ENCODE measurements at places on chromosomes 1 and 21. TPM values are rescaled to one million over a fixed set of nuclear protein-coding genes. Genes with fewer than 3 reads are reported as not detected.

DNA sequence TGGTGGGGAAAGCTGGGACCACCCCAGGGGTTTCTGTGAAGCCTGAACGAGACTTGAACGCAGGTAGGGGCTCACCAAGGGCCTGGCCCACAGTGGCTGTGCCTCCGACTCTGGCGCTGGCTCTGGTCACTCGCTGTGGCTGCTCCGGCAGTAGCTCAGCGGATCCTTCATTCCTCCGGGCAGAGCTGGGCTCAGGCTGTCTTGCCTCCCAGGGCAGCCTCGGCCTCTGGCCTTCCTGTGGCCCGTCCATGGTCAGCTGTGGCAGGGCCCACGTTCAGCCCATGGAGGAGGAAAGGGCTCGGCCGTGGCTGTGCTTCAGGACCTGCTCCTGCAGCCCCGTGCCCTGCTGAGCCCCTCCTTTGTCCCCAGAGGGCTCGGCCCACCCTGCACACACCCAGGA lies 162.9 kb upstream of the C1orf174 start:
- no peak for DNase-seq

DNA sequence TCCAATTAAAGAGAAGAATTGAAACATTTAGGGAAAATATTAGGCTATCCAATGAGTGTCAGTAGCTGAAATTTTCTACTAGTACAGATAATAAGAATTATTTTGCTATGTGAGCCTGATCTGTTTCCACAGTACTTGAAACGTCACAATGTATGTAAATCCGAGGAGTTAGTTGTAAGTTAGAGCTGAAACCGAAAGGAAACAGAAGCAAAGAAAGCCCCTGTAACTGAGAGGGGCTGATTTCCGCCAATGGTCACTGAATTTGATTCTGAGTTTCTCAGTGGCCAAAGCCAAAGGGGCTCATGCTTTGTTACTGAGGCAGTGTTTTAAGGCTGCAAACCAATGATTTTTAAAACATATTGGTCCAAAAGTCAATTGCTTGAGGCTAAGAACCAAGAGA lies 168.3 kb upstream of the DUSP10 start:
- DNase-seq = no peak

DNA sequence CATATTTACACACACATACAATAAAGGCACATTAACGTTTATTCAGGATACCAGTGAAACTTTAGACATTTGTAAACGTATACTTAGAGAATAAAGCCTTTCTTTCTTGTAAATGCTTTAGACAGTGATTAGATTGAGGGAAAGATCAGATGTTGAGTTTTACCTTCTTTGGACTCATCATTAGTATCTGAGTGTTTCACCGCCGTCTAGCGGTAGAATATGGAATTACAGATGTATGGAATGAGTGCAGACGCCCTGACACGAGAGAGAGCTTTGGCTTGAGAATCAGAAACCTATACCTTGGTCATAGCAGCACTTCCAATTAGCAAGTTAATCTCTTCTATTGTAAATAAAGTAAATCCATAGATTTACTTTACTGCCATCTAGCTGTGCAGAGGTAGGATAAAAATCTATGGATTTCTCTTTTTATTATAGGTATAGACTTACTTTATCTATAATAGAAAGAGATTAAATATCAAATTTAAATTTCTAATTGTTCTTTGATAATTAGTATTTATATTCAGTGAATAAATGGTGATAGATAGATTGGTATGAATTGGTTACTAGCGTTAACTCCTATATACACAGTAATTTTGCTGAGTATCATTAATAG lies 12.6 kb downstream of the FLG2 start:
- peak; percentile 23 for DNase-seq

DNA sequence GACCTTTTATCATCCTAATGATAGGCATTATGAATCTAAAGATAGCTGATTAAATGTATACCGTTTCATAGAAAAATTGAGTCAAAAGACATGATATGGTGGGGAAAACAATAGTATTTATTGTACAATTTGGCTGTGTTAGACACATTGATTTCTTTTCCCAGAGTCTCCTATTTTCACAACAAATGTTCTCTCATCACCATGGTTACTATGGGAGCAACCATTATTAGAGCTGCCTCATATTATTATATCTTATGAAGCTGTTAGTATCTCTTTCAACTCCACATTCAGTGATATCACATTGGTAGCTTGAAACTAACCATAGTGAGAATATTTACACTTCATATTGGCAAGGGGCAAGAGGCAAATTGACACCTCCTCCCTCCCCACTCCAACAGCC lies 10.7 kb upstream of the CTH start:
- DNase-seq = no peak

GRCh38 chr1:82718719-82719419 lies 918.1 kb downstream of the ADGRL2 start:
- DNase-seq = no peak

DNA sequence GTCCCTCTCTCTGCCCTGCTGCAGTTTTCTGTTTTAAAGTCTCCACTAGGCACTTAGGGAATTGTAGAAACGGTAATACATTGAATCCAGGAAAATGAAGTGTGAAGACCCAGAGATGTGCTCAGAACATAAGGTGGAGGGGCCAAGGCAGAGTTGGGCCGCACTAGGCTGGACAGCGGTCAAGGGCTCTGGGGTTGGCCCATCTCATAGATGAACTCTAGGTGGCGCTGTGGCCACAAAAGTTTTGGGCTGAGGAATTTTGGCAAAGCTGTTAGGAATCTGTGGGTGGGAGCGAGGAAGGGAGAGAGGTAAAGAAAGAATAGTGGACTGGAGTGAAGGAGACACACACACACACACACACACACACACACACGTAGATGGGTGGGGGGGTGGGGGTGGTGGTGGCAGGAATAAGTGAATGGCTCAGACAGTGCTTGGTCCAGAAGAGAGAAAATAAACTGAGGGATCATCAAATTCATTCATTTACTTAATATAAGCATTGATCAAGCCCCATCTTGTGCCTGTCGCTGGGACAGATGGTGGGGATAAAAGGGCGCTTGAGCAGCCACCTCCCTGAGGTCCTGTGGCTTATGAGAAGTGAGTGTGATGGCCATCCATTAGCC lies 258.5 kb downstream of the TRABD2B start:
- DNase-seq = no peak

DNA sequence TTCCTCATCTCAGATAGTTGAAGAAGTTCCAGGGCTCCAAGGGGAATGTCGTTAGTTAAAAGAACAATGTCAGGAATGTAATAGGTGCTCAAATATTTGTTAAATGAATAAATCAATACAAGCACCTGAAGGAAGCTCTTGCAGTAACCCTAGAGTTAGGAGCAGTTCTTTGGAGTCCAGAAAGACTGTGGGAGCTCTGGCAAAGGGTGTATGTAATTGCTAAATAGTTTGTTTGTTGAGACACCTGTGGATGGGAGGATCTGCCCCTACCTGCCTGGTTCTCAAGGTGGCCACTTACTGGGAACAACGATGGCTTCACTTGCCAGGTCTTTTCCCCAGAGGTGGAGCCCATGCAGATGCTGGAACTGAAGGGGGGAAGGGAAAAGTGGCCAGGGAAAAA lies 27.5 kb upstream of the JUN start:
- DNase-seq = no peak

- DNase-seq = no peak
These were observed 3.1 kb downstream of the S100A8 start for GRCh38 chr1:153387785-153388184.

DNA sequence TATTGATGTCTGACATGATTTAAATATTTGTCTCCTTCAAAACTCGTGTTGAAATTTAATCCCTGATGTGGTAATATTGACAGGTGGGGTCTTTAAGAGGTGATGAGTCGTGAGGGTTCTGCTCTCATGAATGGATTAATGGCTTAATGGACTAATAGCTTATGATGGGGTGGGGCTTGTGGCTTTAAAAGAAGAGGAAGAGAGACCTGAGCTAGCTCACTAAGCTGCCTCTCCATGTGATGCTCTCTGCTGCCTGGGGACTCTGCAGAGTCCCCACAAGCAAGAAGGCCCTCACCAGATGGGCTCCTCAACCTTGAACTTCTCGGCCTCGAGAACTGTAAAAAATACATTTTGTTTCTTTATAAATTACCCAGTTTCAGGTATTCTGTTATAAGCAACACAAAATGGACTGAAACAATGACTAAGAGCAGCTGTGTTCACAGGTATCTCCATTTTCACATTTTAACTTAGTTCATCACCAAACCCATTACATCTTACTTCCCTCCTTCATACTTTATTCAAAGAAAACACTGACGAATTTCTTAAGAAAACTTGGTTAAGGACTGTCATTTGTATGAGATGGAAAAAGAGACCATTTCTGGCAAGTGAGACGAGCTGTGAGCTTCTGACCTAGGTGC lies 12.1 kb upstream of the AIM2 start:
- DNase-seq = no peak

The GPR25 gene
- not detected for total RNA-seq

The RIMS3 gene
- 1.1 TPM for total RNA-seq

The LCE3D gene
- total RNA-seq = not detected

The CFAP141 gene
- not detected for total RNA-seq

Measured in activated naive CD8-positive, alpha-beta T cell treated with anti-CD3 and anti-CD28 coated beads for 36 hours (primary cell).